ENCODE measurements at places on chromosomes 6 and 20.

DNA sequence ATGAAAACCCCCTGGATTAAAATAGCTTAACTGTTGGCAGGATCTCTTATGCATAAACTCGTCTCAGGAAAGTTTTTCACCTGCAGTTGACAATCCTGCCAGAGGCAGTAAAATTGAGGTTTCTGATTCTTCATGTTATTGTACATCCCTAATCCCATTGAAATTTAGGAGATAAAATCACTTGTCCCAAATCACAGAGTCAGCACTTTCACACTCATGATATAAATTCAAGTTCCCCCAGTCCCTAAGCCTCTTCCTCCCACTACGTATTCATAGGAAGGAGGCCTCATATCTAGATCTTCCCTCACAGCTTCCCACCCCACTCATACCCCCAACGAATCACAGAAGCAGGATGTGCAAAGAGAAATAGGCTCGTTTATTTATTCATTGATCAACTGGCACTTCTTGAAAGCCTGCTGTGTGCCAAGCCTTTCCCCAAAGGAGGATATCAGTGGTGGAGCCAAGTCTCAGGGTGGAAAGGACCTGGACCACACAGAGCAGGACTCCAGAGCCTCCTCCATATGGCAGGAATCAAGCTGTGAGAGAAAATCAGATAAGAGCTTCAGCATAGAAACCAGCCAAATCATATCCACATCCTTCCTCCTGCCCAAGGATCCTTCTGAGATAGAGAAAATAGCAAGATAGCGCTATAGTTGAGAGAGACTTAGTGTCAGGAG, 2.3 kb downstream of the SLPI start:
- DNase-seq: no peak

DNA sequence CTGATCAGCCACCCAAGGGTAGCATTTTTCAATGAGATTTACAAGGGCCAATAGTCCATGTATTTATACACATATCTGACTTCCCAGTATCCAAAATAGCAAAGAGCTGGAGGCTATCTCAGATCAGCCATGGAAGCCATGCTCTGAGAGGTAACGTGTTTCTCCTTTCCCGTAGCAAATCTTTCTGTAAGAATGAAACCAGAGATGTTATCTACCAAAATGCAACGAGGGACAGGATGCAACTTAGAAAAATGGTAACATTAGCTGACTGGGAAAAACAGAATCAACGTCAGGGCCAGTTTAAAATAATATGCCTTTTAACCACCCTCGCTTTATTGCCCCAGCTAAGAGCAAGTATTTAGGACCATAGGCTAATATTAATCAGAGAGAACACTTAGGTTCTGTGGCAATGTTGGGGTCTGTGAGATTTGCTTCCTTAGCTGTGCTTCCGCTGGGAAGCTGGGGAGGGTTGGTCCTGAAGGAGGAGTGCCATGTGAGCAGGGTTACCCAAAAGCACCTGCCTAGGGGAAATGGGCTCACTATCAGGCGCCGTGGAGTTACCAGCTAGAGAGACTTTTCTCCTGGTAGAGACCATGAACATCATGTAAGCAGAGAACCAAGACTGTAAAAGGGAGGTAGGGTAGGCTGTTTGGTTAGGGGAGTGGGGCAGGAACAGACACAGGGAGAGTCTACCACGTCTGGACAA, 1.2 kb downstream of the ZNF831 start:
- no peak for DNase-seq

- no peak for DNase-seq
These were observed 42.3 kb downstream of the DACT2 start for GRCh38 chr6:168277274-168277669.

GRCh38 chr20:10800288-10800687, 126.5 kb upstream of the JAG1 start:
- DNase-seq: no peak

GRCh38 chr6:15301179-15302006, 55.5 kb downstream of the JARID2 start:
- DNase-seq: no peak

- no peak for DNase-seq
These were observed 102.9 kb upstream of the PRL start for GRCh38 chr6:22399693-22400092.

GRCh38 chr6:144757299-144757698, 472.2 kb downstream of the UTRN start:
- no peak for DNase-seq

DNA sequence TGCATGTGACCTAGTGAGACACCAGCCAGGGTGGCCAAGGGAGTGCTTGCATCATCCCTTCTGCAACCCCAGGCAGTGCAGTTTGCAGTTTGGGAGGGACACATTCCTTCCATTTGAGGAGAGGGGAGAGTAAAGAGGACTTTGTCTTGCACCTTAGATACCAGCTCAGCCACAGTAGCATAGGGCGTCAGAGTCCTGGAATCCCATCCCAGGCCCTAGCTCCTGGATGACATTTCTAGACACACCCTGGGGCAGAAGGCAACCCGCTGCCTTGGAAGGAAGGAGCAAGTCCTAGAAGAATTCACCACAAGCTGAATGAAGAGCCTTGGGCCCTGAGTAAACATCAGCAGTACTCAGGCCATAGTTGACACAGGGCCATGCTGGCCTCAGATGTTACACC, 680.4 kb upstream of the IMPG1 start:
- no peak for DNase-seq

GRCh38 chr6:32244946-32245398, 21.1 kb upstream of the NOTCH4 start:
- no peak for DNase-seq

GRCh38 chr6:122780114-122780513, 598 bp downstream of the FABP7 start:
- no peak for DNase-seq

- no peak for DNase-seq
These were observed 195.0 kb downstream of the CD83 start for GRCh38 chr6:14312587-14312986.

DNA sequence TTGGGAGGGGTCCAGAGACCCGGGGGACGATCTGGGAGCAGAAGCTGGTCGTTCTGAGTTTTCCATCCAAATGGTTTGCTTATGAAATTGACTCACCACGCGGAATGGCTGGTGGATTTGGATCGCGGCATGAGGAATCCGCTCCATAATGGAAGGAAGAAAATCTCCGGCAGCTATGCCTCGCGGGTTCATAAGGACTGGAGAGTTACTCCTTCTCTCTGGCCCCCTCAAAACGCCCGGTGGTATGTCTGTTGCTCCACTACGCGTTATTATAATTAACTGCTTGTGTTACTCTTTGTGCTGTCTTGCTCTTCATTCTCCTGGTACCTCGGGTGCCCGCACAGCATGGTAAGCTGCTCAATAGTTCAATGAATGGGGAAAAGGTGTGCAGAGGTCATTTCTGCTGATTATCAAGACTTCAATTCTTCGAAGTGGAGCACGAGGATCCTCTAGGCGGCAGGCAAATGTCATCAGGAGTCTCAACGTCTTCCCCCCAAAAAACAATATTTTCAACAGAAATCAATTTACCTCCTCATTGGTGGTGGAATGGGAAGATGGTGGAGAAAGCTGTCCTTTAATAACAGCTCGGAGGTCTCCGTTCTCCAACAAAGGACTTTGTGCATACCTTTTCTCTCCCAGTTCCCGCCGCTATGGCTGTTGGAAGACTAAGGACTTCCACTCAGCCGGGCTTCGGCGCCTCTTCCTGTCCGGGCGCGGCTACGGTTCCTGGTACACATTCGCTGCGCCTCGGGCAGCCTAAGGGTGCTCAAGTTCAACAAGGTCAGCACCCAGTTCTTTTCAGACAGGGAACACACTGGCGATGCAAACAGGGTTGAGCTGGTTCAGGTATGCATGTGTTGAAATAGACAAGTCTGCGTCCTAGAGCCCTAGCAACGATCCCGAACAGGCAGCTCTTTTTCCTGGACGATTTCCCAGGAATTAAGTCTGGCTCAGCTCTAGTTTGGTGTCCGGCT, 9.2 kb upstream of the PRSS16 start:
- DNase-seq: no peak

GRCh38 chr20:48682529-48683363, 145.1 kb downstream of the PREX1 start:
- peak; percentile 84 for DNase-seq

GRCh38 chr6:89724981-89725380, 86.4 kb upstream of the LYRM2 start:
- DNase-seq: no peak

DNA sequence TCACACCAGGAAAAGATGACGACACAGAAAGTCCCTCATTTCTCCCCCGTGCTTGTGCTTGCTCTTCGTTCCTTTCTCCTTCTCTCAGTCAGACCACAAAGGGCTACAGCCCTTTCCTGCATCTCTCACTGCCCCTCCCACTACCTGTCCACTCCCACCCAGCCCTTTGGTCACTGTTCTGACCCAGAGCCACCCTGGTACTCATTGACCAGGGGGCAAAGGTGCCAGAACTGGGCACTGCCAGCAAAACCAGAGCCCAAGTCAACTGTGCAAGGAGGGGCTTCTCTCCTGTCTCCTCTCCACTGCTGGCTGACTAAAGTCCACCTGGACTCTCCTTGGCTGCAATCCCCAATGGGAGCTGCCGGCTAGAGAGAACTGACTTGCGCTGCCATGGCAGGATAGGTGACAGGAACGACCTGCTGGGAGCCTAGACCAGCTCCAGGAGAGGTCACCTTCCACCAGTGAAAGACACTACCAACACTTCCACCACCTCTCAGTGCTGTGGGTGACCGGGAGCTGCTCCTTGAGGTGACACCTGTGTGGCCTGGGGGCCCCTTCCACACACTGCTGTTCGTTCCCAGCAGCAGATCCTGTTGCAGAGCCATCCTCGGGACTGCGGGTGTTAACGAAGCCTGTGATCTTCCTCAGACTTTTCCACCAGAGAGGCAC, 32.8 kb downstream of the KCNK17 start:
- DNase-seq: no peak

- DNase-seq: no peak
These were observed 778 bp downstream of the MCCD1 start for GRCh38 chr6:31529329-31530150.
